Adrenal gland (tissue), 19 donors: ENCODE measurements at places on chromosomes 7 and 10.

DNA sequence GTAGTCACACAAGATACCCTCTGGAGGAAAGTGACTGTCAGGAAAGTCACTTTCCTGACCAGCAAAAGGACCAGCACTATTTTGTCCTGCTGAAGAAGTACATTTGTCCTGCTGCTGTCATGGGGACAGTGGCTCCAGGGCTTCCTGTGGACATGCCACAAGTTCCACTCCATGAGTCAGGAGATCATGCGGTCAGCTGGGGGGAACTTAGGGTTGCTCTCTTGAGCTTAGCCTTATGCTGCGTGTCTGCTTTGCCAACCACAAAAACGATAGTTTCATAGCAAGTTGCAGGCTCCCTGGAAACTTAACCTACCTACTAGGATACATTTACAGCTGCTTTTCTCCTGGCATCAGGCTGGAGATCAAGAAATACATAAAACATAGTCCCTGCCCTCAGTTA lies 19.8 kb upstream of the ALOX5 start:
- DNase-seq: peak; percentile 67
- no peaks in the 10 kb centered on the region for H3K27me3 ChIP-seq
- no peak overlapping the region for H3K27ac ChIP-seq
- H3K36me3 ChIP-seq: no peaks in the 10 kb centered on the region

GRCh38 chr10:76915316-76915715 lies 722.3 kb downstream of the KCNMA1 start:
- no peak overlapping the region for H3K27ac ChIP-seq
- H3K27me3 ChIP-seq: no peaks in the 10 kb centered on the region
- H3K36me3 ChIP-seq: no peaks in the 10 kb centered on the region
- no peak overlapping the region for H3K4me3 ChIP-seq

DNA sequence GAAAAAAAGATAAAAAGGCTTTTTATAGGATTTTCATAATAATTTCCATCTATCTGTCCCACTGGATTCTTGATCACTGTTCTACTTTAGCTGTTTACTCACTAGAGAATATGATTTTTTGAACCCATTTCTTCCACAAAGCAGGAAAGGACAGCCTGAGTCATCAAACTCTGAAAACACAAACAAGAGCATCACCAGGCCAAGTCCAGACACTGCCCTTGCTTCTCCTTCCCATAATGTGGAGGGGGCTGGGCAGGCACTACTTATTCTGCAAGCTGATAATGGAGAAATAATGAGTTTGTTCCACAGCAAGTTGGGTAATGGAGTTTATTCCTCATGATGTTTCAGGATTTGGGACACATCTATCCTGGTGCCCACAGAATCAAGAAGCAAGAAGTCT lies 13.0 kb upstream of the KCNIP2 start:
- no peak overlapping the region for H3K4me3 ChIP-seq
- no peaks in the 10 kb centered on the region for H3K36me3 ChIP-seq
- peaks cover 7% of the 10 kb centered on the region for H3K4me1 ChIP-seq
- DNase-seq: peak; percentile 49
- H3K27me3 ChIP-seq: no peaks in the 10 kb centered on the region
- H3K27ac ChIP-seq: no peak overlapping the region

- H3K4me3 ChIP-seq: no peak overlapping the region
- H3K27ac ChIP-seq: no peak overlapping the region
- H3K4me1 ChIP-seq: no peaks in the 10 kb centered on the region
- H3K27me3 ChIP-seq: no peaks in the 10 kb centered on the region
- no peaks in the 10 kb centered on the region for H3K36me3 ChIP-seq
- no peak for DNase-seq
Measured at GRCh38 chr10:16752099-16752498, 65.1 kb downstream of the RSU1 start.

GRCh38 chr7:91212582-91212981 lies 51.7 kb upstream of the FZD1 start:
- no peak overlapping the region for H3K27ac ChIP-seq
- H3K4me1 ChIP-seq: no peaks in the 10 kb centered on the region
- no peaks in the 10 kb centered on the region for H3K36me3 ChIP-seq
- no peak overlapping the region for H3K4me3 ChIP-seq

GRCh38 chr7:37311355-37311754 lies 137.3 kb downstream of the ELMO1 start:
- H3K4me3 ChIP-seq: no peak overlapping the region
- peak; percentile 13 for DNase-seq
- no peak overlapping the region for H3K27ac ChIP-seq

DNA sequence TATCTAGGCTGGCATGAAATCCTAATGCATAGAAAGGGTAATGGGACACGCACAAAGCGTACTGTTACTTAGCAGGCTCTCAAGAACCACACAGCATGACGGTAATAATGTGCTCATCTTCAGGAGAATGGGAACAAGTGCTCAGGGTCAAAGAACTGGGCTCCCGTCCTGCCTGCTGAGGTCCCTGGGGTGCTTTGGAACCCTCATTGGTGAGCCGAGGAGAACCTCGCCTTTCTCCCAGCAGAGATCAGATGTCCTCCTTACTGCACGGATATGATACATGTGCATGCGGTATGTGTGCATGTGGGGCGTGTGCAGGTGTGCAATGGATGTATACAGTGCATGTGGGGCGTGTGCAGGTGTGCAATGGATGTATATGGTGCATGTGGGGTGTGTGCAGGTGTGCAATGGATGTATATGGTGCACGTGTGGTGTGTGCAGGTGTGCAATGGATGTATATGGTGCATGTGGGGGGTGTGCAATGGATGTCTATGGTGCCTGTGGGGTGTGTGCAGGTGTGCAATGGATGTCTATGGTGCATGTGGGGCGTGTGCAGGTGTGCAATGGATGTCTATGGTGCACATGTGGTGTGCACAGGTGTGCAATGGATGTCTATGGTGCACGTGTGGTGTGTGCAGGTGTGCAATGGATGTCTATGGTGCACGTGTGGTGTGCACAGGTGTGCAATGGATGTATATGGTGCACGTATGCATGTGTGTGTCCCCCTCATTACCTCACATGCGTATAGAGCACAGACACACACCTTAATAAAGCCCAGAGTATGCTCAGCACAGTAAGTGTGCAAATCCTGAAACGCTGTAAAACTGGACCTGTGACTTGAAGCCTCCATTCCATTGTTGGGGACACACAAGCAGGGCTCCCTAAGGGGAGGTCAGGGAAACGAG lies 336.3 kb downstream of the PTPRN2 start:
- no peak overlapping the region for H3K27ac ChIP-seq
- no peak overlapping the region for H3K4me3 ChIP-seq
- H3K36me3 ChIP-seq: no peaks in the 10 kb centered on the region
- H3K27me3 ChIP-seq: no peaks in the 10 kb centered on the region

DNA sequence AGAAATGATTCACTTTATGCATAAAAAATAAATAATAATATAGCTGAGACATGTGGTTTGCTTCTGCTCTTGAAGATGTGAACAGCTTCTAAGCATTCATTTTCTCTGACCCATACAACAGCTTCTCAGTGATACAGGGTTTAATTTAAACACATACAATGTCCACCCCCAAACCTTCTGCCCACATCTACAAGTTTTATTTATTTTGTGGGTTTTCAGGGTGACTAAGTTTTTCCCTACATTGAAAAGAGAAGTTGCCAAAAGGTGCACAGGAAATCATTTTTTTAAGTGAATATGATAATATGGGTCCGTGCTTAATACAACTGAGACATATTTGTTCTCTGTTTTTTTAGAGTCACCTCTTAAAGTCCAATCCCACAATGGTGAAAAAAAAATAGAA lies 17.2 kb downstream of the INHBA start:
- no peak overlapping the region for H3K27ac ChIP-seq
- H3K4me3 ChIP-seq: no peak overlapping the region
- no peaks in the 10 kb centered on the region for H3K36me3 ChIP-seq
- no peaks in the 10 kb centered on the region for H3K27me3 ChIP-seq

GRCh38 chr10:69801094-69801433 lies 642 bp upstream of the COL13A1 start:
- H3K4me3 ChIP-seq: no peak overlapping the region
- H3K27ac ChIP-seq: no peak overlapping the region
- H3K4me1 ChIP-seq: peaks cover 19% of the 10 kb centered on the region

DNA sequence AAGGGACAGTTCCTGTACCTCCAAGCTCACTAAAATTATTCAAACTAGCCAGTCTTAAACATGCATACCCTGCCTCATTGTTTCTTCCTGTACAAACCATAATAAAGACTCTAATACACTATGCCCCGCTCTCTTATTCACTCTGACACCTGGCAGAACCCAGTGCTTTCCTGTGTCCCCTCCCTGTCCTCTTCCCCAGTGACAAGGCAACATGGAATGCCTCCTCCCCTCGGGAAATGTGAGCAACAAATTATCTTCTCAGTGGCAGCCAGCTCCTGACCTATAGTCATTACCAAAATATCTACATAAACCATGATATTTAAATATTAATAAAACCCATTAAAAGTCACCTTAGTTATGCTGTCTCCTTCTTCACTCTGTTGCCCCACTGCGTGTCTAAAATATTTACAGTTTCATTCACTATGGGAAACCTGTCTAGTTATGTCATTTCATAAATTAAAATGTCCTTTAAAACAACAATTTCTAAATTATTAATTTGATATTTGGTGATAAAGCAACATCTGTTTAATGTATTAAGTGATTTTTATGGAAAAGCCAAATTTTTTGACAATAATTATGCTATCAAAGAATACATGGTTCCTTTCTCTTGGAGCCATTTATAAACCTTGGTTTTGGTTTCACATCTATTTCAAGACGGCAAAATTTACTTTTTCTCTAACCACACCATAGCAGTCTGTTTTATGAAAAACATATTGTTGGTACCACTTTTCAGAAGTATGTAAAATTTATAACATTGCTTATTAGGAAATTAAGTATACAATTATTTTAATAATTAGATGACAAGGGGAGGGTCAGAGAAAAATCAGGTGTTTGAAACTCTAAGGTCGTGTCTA lies 1355.2 kb downstream of the XPNPEP1 start:
- H3K27ac ChIP-seq: no peak overlapping the region
- no peaks in the 10 kb centered on the region for H3K36me3 ChIP-seq
- no peak overlapping the region for H3K4me3 ChIP-seq
- no peaks in the 10 kb centered on the region for H3K4me1 ChIP-seq
- no peak for DNase-seq

- H3K4me3 ChIP-seq: no peak overlapping the region
- DNase-seq: no peak
- no peaks in the 10 kb centered on the region for H3K4me1 ChIP-seq
- H3K27me3 ChIP-seq: no peaks in the 10 kb centered on the region
- H3K27ac ChIP-seq: no peak overlapping the region
Measured at GRCh38 chr10:49645871-49646870, 32.3 kb downstream of the CHAT start.

DNA sequence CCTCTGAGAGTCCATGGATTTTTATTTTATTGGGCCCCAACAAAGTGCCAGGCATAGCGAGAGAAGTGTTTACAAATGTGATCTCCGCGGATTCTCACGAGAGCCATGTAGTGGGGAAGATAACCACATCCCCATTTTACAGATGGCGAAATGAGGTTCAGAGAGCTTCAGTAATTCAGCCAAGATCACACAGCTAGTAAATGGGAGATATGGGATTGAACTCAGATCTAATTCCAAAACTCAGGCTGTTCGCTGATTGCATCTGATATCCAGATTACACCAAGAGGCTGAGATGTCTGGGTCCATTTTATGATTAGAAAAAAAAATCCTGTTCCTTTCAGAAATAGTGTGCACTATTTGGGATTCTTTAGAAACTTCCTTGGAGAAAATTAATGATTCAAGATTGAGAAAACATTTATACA lies 1.3 kb downstream of the FAS start:
- peak overlapping the region; percentile 72 for H3K4me3 ChIP-seq
- peaks cover 69% of the 10 kb centered on the region for H3K4me1 ChIP-seq
- H3K36me3 ChIP-seq: no peaks in the 10 kb centered on the region
- no peak for DNase-seq
- H3K27me3 ChIP-seq: no peaks in the 10 kb centered on the region
- H3K27ac ChIP-seq: peak overlapping the region; percentile 98

GRCh38 chr10:110138197-110138812 lies 69.1 kb upstream of the MXI1 start:
- no peak for DNase-seq
- H3K27me3 ChIP-seq: no peaks in the 10 kb centered on the region
- no peak overlapping the region for H3K4me3 ChIP-seq
- peaks cover 17% of the 10 kb centered on the region for H3K4me1 ChIP-seq
- no peak overlapping the region for H3K27ac ChIP-seq

GRCh38 chr10:128612195-128612594 lies 486.0 kb upstream of the MKI67 start:
- no peaks in the 10 kb centered on the region for H3K36me3 ChIP-seq
- H3K27ac ChIP-seq: no peak overlapping the region
- no peaks in the 10 kb centered on the region for H3K27me3 ChIP-seq
- no peak overlapping the region for H3K4me3 ChIP-seq

- no peak overlapping the region for H3K27ac ChIP-seq
- no peaks in the 10 kb centered on the region for H3K27me3 ChIP-seq
- no peak overlapping the region for H3K4me3 ChIP-seq
- no peak for DNase-seq
Measured at GRCh38 chr7:93958651-93959050, 37.1 kb downstream of the GNG11 start.

DNA sequence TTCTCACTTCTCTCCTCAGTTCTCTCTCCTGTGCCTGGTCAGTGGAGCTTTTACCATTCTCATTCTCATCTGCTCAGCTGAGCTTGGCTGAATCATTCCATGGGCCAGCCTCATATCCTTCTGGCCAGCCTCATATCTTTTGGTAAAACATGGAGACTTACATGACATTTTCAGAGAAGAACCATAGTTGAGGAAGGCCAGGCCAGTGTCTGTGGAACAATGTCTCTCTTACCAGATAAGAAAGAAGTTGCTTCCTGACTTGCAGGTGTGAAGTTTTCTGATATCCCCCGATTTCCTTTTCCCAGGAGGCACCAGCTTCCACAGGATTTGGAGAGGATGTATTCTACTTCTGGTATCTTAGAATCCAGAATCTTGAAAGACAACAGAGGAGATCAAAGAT lies 24.7 kb downstream of the ST7 start:
- no peak overlapping the region for H3K27ac ChIP-seq
- no peak for DNase-seq
- H3K36me3 ChIP-seq: no peaks in the 10 kb centered on the region

- H3K4me3 ChIP-seq: no peak overlapping the region
- DNase-seq: no peak
- no peaks in the 10 kb centered on the region for H3K4me1 ChIP-seq
- no peaks in the 10 kb centered on the region for H3K27me3 ChIP-seq
Measured at GRCh38 chr7:31664890-31665289, 22.1 kb upstream of the PPP1R17 start.

GRCh38 chr10:24237801-24238395 lies 29.0 kb downstream of the KIAA1217 start:
- no peak overlapping the region for H3K4me3 ChIP-seq
- H3K4me1 ChIP-seq: no peaks in the 10 kb centered on the region
- H3K27ac ChIP-seq: no peak overlapping the region
- no peaks in the 10 kb centered on the region for H3K27me3 ChIP-seq

GRCh38 chr7:102132209-102132752 lies 154.4 kb upstream of the SH2B2 start:
- no peaks in the 10 kb centered on the region for H3K36me3 ChIP-seq
- H3K27me3 ChIP-seq: no peaks in the 10 kb centered on the region
- no peaks in the 10 kb centered on the region for H3K4me1 ChIP-seq
- DNase-seq: no peak
- H3K27ac ChIP-seq: no peak overlapping the region
- H3K4me3 ChIP-seq: no peak overlapping the region
